ENCODE measurements at places on chromosomes 11 and 22.

- DNase-seq = no peak
Observed at GRCh38 chr11:60970890-60971289, 590 bp upstream of the CD6 start.

- DNase-seq = no peak
Observed at GRCh38 chr22:45006964-45007390, 2.8 kb downstream of the PHF21B start.

DNA sequence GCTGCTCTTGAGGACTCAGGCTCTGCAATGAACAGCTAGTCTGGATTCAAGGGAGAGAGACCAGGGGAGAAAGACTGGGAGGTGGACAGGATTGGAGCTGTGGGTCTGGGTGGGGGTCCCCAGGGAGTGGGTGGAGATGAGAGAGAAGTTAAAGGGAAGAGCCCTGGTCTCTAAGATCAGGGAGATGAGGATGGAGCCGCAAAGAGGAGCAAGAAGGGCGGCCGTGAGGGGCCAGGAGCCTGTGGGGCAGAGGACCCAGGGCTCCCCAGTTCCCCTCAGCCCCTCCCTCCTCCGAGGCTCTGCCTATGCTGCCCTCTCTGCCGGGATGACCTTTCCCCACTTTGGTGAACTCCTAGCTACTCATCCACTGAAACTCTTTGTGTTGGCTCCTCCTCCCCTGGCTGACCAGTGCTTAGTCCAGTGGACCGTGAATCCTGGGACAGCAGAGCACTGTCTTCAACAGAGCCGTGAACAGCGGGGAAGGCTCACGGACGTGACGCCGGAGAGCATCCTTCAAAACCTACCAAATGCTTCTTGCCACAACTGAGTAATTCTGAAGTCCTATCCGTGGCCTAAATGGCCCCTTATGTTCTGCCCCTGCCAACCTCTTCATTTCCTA lies 16.4 kb upstream of the RFPL3 start:
- DNase-seq = no peak

DNA sequence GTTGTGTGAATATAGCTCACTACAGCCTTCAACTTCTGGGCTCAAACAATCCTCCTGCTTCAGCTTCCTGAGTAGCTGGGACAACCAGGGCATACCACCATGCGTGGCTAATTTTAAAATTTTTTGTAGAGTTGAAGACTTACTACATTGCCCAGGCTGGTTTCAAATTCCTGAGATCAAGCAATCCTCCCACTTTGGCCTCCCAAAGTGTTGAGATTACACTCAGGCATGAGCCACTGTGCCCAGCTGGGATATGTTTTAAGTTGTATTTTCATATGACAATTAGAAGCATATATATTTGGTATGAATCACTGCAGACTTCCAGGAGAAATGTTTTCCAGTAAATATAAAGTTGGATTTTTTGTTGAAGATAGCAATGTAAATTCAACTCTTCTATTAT lies 15.4 kb downstream of the DDX10 start:
- no peak for DNase-seq

- DNase-seq = no peak
Observed at GRCh38 chr11:106224172-106224571, 146.7 kb downstream of the AASDHPPT start.

GRCh38 chr11:114924042-114924441 lies 245.7 kb downstream of the NXPE2 start:
- DNase-seq = no peak

- no peak for DNase-seq
Observed at GRCh38 chr11:34633990-34634693, 13.2 kb downstream of the EHF start.

- DNase-seq = no peak
Observed at GRCh38 chr22:28480000-28480715, 199.5 kb downstream of the TTC28 start.

DNA sequence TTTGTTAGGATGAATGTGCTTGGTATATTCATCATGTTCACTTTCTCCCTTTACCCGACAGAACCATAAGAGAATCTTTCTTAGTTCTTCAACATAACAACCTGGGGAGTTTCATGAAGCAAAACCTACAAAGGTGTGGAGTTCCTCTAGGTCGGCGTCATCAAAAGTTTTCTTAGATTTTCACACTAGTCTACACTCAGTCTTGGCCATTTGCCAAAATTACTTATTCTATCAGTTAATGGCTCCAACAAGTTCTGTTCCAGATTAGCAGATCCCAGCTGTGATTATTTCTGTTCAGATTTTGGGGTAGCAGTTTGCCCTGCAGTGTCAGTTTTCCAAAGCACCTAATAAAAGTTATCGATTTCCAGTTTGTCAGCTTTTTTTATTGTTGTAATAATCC lies 935.8 kb upstream of the RAG2 start:
- DNase-seq = no peak

- no peak for DNase-seq
Observed at GRCh38 chr11:16598032-16598431, 140.4 kb upstream of the C11orf58 start.

- no peak for DNase-seq
Observed at GRCh38 chr11:14768526-14769188, 123.4 kb downstream of the CYP2R1 start.

GRCh38 chr11:6201481-6201880 lies 2.5 kb downstream of the OR52W1 start:
- no peak for DNase-seq

- no peak for DNase-seq
Observed at GRCh38 chr11:57210781-57211180, 26.3 kb downstream of the APLNR start.

DNA sequence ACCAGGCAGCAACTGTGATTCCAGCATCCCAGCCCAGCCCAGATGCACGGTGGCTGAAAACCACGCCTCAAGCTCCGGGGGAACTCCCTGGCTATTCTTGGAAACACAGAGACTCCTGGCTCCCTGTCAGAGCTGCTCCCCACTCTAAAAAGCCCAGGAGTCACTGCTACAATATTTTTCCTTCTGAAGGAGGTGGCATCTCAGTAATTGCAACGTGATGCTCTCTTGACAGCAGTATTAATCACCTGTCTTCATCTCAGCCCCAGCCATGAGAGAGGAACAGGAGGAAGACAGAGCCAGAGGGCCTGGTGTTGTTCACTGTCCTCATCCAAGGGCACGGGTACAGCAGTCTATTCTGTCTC lies 26.9 kb downstream of the DRD2 start:
- DNase-seq = no peak

- DNase-seq = no peak
Observed at GRCh38 chr22:21587803-21588611, 20.5 kb downstream of the UBE2L3 start.

DNA sequence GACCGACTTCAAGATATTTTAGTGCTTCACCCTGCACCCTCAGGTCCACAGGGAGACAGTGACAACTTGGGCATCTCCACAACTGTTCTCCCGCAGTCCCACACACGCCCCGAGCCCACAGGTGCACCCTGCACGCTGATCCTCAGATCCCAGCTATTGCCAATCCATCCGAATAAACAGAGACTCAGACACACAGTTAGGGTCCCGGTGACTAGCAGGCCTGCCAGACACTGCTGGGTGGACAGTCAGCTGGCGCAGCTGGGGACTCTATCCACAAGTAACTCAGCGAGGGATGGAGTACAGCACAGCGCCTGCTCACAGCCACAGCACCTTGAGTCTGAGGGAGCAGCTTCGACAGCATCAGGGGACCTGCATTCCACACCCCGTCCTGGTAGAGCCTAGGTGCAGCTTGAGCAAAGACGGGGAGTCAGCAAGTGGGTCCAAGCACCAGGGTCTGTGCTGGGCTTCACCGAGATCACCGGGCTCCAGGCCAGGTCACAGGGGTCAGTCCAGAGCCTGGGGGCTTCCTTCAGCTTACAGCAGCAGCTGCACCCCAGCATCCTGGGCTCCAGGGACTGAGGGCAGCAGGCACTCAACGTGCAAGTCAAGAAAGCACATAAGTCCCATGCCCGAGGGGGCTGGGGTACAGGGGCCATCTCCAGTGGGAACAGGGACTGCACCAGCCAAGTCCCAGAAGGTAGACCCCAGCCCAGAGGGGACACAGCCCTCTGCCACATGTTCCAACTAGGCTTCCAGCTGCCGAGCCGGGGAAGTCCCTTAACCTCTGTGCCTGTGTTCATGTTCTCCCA lies 7.6 kb downstream of the RPL3 start:
- DNase-seq = no peak

DNA sequence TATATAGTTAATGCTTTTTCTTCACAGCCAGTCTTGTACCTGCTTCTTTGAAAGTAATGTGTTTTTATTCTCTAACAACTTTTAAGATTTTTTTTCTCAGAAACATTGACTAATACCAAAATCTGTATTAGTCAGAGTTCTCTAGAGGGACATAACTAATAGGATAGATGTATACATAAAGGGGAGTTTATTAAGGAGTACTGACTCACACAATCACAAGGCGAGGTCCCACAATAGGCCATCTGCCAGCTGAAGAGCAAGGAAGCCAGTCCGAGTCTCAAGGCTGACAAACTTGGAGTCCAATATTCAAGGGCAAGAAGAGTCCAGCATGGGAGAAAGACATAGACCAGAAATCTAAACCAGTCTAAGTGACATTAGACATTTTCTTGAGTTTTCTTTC lies 140.0 kb downstream of the RAB38 start:
- no peak for DNase-seq

DNA sequence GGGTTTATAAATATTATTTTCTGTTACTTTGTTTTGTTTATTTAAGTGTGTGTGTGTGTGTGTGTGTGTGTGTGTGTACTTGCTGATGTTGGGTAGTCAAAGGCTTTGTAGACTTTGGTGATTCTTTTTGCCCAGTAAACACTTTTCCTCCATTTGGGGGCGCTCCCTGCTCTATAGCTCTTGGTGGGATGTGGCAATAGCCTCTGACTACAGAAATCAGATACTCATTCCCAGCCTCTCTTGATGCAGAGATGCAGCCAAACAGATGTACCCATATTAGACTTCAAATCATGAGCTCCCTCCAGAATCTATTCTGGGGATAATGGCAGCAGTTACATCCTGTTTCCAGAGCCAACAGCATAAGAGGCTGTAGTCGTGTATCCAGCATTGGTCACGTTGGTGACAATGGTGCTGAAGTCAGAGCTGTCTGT lies 33.4 kb upstream of the APOL5 start:
- no peak for DNase-seq

GRCh38 chr22:26763633-26764361 lies 106.4 kb downstream of the MIAT start:
- no peak for DNase-seq

- DNase-seq = no peak
Observed at GRCh38 chr11:122668562-122669090, 13.1 kb downstream of the UBASH3B start.

DNA sequence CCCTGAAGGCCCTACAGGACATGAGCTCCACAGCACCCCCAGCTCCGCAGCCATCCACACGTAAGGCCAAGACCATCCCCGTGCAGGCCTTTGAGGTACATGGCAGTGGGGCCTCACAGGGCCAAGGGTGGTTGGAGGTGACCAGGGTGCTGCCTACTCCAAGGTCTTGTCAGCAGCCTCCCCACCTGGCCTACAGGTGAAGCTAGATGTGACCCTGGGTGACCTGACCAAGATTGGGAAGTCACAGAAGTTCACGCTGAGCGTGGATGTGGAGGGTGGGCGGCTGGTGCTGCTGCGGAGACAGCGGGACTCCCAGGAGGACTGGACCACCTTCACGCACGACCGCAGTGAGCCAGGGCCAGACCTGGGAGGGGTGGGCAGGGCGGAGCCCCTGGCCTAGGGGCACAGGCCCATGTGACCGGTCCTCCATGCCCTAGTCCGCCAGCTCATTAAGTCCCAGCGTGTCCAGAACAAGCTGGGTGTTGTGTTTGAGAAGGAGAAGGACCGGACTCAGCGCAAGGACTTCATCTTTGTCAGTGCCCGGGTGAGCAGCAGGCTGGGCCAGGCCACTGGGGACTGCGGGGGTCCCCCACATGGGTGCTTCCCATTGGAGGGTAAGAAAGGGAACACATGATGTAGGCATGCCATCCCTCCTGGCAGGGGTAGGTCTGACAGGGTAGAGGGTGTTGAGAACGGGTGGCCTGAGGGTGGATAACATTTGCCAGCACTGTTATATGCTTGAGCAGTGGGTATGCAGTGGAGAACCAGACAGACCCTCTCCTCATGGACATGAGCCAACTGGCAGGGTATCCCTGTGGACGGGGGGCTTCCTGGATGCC lies 5.6 kb downstream of the INPPL1 start:
- DNase-seq = no peak

DNA sequence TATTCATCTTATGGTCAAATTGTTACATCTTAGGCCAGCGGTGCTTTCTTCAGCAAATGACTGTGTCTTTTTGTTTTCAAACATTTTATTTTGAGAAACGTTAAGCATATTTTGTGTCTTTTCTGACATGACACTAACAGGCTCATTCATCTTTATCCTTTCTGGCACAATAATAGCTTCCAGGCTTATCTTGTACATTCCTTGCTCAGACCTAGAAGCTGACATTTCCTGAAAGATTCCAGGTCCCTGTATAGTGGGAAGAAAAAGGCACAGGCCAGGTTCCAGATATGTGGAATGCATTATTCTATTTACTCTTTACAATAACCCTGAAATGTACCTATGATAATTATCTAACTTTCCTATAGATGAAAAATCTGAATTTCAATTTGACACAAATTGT lies 379.1 kb upstream of the B3GAT1 start:
- no peak for DNase-seq

- DNase-seq = no peak
Observed at GRCh38 chr11:132047167-132047566, 676.8 kb downstream of the NTM start.

DNA sequence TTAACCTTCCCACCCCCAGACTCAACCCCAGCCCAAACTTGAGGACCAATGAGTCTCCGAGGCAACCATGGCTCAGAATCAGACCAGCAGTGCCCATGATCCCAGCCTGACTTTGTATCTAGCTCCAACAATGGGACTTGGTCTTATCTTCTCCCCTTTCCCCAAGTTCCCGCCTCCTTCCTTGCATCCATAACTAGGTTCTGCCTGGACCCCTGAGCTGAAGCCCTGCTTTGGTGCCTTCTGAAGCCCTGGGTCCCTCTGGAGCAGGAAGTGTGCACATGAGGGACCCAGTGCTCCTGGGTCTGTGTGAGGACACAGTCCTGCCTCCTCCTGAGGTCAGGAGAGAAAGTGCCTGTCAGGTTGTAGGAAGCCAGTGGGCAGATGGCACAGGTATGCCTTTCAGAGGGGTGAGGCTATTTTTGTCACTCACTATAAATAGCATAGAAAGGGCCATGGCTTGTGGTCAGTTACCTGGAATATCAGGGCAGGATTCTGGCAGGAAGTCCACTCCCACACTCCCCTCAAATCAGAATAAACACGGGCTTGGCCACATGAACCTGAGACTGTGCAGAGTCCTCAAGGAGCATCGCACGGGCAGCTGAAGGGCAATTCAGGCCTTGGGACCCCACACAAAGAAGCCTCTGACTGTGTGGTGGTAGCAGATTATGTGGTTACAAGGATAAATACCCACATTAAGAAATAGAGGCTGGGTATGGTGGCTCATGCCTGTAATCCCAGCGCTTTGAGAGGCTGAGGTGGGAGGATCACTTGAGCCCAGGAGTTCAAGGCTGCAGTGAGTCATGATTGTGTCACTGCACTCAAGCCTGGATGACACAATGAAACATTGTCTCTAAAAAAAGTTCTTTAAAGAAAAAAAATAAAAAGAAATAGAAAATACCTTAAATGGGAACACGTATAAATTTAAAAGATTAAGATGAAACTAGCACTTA lies 27.4 kb downstream of the RCN1 start:
- DNase-seq = no peak
